AG04450 (cell line): ENCODE measurements at places on chromosomes 13 and 19. TPM values are rescaled to one million over a fixed set of nuclear protein-coding genes. Genes with fewer than 3 reads are reported as not detected.

GRCh38 chr19:46980761-46981160, 38.9 kb upstream of the NPAS1 start:
- DNase-seq, result no peak

DAND5 gene
- polyA plus RNA-seq, result not detected in 2 replicates

DNA sequence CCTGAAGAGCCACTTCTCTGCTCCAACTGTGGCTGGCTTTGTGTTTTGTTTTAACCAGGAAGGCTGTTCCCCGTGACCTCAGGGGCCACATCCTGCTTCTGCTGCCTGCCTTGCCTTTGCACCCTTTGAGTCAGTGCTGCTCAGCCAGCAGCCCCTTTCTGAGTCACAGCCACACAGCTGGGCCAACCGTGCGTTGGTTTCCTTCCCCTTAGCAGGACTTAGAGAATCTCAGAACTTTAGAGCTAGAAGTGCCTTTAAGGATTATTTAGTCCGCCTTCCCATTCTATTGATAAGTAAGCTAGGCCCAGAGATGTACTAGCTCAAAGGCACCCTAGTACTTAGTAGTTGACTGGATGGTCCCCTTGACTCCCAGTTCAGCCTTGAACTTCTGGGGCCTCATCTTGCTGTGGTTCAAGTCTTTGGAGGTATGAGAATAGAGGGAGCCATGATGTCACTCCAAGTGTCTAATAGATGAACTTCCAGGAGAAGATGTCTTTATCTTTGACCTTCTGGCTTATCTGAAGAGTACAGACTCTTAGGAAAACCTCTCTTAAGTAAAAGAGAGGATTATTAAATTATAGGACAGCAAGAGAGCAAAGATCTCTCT, 8.0 kb downstream of the RGCC start:
- peak; percentile 53 for DNase-seq

GRCh38 chr19:34690372-34690771, 12.9 kb downstream of the ZNF302 start:
- DNase-seq, result no peak

- DNase-seq, result no peak
Observed at GRCh38 chr19:17915940-17916593, 16.7 kb upstream of the CCDC124 start.

- DNase-seq, result no peak
Observed at GRCh38 chr13:110152351-110152750, 154.6 kb downstream of the COL4A1 start.

LILRB3 gene
- polyA plus RNA-seq, result not detected in 2 replicates

AKAP8L gene
- 30.4 and 36.6 TPM in 2 replicates for polyA plus RNA-seq

- DNase-seq, result no peak
Observed at GRCh38 chr13:75585153-75585552, 35.6 kb downstream of the UCHL3 start.

CBY2 gene
- polyA plus RNA-seq, result not detected in 2 replicates

DNA sequence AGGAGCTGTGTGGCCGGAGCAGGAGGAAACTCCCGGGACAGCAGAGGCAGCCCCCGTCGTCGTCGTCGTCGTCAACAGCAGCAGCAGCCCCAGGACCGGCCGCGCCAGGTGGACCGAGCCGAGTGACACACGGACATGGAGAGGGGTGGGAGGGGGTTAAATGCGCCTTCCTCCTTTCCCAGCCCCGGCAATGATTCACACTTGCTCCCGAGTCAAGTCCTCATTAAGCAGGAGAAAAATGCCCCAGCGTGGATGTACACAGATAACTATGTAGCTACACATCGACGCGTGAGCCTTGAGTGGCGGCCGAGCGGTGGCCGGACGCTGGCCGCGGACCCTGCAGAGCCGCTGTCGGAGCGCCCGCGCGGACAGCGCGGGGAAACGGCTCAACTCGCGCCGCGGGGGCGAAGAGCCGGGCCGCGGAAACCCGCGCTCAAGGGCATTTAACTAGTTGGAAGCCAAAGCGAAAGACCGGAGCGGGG, 645 bp downstream of the UBL3 start:
- no peak for DNase-seq

DNA sequence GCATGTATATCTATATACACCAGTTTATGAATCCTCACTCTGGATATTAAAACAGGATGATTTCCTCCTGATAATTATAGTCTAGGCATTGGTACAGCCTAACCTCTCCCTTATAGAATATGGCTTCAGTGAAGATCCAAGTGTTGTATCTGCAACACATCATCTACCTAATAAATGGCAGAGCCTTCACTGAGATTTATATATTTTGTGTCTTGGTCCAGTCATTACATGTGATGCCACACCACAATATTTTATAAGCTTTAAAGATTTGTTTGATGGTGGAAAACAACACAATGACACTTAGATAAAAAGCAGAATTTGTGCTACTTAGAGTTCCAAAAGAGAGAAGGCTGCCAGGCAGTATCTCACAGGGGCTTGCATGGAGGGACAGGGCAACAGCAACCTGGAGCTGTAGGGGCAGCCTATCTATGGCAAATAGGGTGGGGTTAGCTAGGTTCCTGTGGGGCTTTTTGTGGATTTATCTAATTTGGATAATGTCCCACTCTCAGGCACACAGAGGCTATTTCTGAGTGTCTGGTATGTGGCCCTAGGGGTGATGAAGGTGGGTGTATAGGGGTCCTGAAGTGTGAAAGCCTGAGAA, 1736.7 kb upstream of the PRR20A start:
- no peak for DNase-seq

- DNase-seq, result no peak
Observed at GRCh38 chr13:90984756-90985155, 362.7 kb upstream of the MIR17HG start.

TRAPPC5 gene
- polyA plus RNA-seq, result 42.1 and 69.8 TPM in 2 replicates

PNMA8B gene
- polyA plus RNA-seq, result 0.17 and 0.24 TPM in 2 replicates
